Gastroesophageal sphincter (tissue), 4 donors: ENCODE measurements at places on chromosomes 11 and 22. TPM values are rescaled to one million over a fixed set of nuclear protein-coding genes. Genes with fewer than 3 reads are reported as not detected.

- ATAC-seq: no peak
Observed at GRCh38 chr11:43403357-43404231, 44.9 kb downstream of the TTC17 start.

DNA sequence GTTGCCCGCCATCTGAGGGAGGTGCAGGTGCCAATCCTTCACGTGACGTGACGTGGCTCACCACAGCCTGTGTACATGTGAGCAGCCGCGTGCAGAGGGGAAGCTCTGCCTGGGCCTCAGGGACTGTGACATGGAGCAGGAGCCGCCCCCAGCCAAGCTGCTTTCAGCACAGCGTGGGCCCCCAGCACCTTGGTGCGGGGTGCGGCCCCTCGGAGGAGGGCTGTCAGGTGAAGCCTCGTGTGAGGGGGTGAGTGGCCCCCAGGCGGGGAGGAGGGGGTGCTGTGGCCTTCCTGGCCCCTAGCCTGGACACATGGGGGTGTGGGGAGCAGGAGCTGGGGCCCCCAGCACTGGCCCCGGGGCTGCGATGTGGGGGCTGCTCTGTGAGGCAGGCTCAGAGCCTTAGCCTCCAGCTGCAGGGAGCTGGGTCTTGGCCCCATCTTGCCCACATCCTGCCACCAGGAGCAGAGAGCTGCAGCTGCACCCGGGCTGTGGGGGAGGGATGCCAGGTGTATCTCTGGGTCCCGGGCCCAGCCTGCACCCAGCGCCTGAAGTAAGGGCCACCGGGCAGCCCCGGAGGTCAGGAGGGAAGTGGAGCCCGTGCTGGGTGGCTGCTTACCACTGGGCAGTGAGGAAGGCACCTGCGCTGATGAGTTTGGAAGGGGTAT is at the start of gene ADORA2A:
ADORA2A (plus strand) TSS at position 100 of the 665 bp plus-strand sequence. CDS start 5,806 bp downstream, outside the sequence.
- ATAC-seq: no peak

- no peak for ATAC-seq
Observed at GRCh38 chr22:42880815-42881214, 23.7 kb upstream of the ARFGAP3 start.

- no peak for ATAC-seq
Observed at GRCh38 chr22:48781868-48782267, 1045.8 kb downstream of the BRD1 start.

The CFAP300 gene
- 1.4 TPM for total RNA-seq

The BTBD18 gene
- total RNA-seq: not detected

The OR4C3 gene
- not detected for total RNA-seq

DNA sequence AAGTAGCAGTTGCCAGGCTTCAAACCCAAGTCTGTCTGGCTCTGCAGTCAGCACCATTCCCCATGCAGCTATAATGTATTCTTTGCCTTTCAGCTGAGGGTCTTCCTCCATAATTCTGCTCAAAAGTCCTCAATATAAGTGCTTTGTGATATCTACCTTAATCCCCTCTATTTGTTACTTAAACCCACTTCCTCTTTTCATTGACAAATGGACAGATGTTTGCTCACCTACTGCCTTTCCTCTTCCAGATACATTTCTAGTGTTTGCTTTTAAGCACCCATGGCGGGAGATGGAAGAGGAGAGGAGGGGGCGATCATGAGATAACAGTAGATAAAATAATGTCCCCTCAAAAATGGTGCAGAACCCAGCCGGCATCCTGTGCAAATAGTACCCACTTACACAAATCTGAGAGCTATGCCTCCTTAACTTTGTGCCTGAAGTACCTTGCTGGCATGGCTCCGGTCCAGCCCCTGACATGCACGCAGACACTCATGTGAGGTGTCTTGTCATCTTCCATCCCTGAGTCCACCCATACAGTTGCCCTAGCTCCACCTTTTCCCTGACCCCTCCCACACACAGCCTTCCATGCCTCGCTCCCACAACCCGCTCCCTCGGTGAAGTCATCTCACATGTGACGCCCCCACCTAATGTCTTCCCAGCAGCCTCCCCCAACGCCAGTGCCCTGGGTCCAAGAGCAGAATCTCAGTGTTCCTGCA is 109.6 kb downstream of the TRIM29 start:
- ATAC-seq: no peak

The VSIG10L2 gene
- not detected for total RNA-seq

- no peak for ATAC-seq
Observed at GRCh38 chr11:4891996-4892640, 10.4 kb downstream of the OR51T1 start.

GRCh38 chr11:47130543-47130942 is 46.1 kb downstream of the ARFGAP2 start:
- ATAC-seq: no peak
